ENCODE measurements at places on chromosomes 16 and 17.

- no peak for DNase-seq
Observed at GRCh38 chr16:25366078-25366477, 108.4 kb upstream of the ZKSCAN2 start.

GRCh38 chr17:31388351-31388750, 3.1 kb upstream of the RAB11FIP4 start:
- DNase-seq = no peak

- no peak for DNase-seq
Observed at GRCh38 chr16:49972280-49972679, 52.7 kb upstream of the CNEP1R1 start.

DNA sequence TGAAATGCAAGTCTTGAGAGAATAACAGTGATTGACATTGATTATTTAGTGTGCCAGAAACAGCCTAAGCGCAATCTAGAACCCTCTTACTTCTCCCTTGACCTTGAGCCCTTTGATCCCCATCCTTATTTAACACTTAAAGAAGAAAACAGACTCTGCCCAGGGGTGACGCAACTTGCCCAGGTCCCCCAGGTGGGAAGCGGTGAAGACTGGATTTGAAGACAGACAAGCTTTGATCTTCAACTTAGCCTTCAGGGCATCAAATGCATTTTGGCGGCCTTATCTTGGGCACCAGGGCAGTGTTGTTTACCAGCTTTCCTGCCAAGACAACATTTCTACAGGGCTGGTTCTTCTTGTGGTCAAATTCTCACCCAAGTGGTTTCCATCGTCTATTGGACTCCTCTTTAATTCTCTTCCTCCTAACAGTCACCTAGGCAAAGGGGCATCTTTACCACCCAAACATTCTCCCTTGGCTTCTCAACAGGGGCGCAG, 8.9 kb upstream of the CIITA start:
- DNase-seq = no peak

DNA sequence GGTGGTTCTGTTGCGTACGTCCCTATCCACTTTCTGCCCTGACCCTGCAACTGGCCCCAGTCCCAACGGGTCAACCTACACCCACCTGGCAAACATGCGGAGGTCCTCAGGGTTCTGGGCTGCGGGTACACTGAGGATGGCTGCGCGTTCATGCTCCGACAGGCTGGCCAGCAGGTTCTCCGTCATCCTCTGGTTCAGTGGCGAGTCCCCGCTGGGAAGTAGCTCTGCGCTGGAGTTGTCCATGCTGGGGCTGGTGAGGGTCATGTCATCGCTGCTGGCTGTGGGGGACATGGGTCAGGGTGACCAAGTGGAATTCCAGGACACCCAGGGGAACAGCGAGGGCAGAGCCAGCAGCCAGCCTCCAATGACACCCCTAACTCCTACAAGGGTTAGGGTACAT, 10.6 kb downstream of the MPG start:
- no peak for DNase-seq

DNA sequence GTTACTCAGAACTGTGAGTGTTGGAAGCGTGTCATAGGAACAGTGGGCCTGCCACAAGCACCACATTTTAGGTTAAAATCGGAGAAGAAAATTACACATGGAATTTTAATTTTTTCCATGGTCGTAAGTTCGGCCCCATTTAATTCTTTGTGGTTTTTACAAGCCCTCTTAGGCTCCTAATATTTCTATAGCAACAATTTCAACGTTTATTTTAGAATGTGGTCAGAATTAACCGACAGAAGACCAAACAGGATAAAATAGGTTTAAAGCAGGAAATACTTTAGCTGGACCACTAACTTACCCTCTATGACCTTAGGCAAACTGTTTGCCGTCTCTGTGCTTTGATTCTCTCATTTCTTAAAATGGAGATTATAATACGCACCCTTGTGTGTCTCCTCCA, 69.9 kb downstream of the FTO start:
- DNase-seq = no peak

All from cerebellum (tissue), 4 donors.